ENCODE measurements at places on chromosomes 2 and 18.

GRCh38 chr2:70115646-70116442 is 28.6 kb downstream of the PCBP1 start:
- DNase-seq, result no peak

DNA sequence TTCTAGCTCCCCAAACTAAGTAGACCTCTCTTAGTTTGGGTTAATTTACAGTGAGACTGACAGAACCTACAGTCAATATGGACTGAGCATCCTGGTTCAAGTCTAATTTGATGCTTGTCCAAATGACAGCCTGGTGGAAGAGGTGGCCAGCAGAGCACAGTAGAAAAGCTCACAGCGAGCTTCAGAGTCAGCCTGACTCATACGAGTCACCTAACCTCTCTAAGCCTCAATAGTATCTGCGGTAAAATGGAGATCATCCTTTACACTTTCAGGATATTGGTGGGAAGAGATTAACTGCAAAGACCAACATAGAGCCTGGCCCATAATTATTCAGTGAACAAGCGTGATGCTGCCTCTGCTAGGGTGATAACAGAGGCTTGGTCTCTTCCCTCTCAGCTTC is 54.5 kb downstream of the DOCK10 start:
- no peak for DNase-seq

GRCh38 chr18:59769129-59769865 is 72.1 kb upstream of the CCBE1 start:
- DNase-seq, result no peak

GRCh38 chr2:149076863-149077412 is 38.4 kb downstream of the LYPD6B start:
- DNase-seq, result no peak

DNA sequence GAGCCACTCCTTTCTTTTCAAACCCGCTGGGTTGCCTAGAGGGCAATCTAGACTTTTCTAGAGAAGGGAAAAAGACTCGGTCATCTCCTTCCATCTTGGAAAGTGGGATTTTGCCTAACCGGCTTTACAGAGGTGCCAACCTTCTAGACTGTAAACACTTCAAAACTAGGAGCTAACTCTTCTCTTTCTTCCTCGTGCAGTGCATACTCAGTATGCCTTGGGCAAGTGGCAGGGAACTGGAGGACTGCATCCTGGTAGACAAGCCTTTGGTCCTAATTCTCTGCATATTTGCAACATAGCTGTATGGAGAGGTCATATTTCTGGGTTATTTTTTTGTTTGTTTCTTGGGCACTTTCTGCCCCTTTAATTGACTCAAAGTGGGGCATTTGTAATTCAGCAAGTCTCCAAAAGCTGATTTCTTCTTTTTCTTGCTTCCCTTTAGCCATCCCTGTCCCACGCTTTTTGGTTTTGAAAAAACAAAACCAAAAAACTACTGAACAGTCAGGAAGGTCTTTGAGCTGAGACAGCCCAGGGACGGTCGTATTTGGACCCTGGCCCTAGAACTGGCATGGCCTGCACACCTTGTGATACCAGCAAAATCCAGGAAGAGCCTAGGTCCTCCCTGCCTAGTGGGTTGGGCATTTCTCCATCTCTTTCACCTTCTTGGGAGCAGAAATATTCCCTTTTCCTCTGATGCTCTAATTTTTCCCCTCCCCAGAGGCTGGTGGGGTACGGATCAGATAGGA is 5.8 kb upstream of the GATA6 start:
- DNase-seq, result no peak

GRCh38 chr18:58452454-58453166 is 176.3 kb downstream of the ALPK2 start:
- DNase-seq, result no peak

GRCh38 chr2:58133395-58133794 is 86.8 kb downstream of the VRK2 start:
- no peak for DNase-seq

GRCh38 chr2:177796011-177796410 is 276.6 kb downstream of the PDE11A start:
- no peak for DNase-seq

DNA sequence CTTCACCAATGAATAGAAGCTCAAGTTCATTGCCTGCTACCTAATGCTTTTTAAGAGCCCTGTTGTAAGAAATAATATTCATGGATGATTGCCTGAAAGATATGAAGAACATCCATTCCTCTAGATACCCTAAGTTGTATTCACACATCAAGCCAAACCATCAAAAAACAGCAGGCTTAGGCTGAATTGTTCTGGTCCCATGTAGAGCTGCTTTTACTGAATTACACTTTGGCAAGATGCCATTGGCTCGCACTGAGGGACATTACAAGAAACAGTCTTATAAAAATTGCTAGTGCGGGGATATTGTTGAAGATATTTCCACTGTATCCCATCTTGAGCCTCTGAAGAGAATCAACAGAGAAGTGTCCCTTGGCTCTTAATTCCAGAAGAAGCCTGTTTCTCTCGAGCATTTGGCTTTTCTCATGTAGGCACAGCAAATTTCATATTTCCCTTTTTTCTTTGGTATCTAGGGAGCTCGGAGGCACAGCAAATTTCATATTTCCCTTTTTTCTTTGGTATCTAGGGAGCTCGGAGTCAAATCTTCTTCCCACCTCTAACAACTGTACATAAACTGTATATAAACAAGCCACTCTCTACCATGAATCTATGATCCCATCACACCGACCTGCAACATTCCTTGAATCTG is 107.5 kb downstream of the COLEC12 start:
- no peak for DNase-seq

GRCh38 chr2:186485576-186485870 is 537 bp upstream of the ZC3H15 start:
- no peak for DNase-seq

DNA sequence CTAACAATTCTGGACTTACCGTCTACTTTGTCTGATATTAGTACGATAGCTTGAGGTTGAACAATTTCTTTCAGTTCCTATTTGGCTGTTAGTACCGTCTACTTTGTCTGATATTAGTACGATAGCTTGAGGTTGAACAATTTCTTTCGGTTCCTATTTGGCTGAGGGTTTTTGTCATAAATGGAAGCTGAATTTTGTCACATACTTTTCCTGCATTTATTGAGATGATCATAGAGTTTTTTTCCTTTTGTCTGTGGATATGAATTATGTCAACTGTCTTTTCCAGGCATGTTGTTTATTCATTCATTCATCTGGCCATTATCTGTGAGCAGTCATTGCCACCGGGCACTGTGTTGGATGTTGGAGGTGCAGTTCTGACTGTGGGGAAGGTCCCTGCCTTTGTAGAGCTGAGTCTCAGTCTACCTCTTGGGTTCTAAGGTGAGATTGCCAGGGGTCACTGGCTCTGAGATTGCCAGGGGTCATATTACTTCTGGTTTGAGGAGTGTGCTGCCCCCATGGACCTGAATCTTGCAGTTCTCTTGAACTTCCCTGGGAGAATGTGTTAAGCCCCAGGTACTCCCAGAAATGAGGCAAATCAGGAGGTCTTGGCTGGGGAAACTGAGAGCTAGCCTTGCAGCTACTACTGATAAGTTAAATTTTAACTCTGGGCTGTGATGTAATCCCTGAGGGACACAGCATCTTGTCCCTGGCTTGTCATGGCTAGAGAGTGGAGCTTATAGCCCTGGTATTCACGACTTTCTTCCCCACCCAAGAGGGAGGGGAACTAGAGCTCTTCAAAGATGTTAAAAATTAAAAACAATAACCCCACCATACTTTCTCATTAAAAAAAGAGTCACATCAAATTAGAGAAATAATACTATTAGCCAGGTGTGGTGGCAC is 89.1 kb upstream of the MBOAT2 start:
- no peak for DNase-seq

DNA sequence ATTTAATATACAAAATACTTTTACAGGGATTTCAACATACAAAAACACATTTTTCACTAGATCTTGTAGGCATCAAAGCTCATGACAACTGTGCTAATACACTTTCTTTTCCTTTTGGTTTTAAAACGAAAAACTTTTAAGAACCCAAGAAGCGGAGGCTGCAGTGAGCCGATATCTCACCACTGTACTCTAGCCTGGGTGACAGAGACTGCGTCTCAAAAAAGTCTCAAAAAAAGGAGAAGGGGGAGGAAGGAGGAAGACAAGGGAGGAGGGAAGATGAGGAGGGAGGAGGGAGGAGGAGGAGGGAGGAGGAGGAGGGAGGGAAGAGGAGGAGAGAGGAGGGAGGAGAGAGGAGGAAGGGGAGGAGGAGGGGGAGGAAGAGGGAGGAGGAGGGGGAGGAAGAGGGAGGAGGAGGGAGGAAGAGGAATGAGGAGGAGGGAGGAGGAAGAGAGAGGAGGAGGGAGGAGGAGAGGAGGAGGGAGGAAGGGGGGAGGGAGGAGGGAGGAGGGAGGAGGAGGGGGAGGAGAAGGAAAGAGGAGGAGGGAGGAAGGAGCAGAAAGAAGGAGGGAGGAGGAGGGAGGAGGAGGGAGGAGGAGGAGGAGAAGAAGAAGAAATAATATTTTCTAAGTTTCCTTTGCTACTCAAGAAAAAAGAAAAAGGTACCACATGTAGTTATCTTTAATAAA is 13.8 kb downstream of the ROCK2 start:
- no peak for DNase-seq

GRCh38 chr2:46849721-46850556 is 65.7 kb downstream of the MCFD2 start:
- no peak for DNase-seq

- no peak for DNase-seq
Observed at GRCh38 chr2:241573741-241574140, 15.2 kb downstream of the BOK start.

GRCh38 chr2:211251016-211251415 is 694.6 kb downstream of the CPS1 start:
- no peak for DNase-seq

DNA sequence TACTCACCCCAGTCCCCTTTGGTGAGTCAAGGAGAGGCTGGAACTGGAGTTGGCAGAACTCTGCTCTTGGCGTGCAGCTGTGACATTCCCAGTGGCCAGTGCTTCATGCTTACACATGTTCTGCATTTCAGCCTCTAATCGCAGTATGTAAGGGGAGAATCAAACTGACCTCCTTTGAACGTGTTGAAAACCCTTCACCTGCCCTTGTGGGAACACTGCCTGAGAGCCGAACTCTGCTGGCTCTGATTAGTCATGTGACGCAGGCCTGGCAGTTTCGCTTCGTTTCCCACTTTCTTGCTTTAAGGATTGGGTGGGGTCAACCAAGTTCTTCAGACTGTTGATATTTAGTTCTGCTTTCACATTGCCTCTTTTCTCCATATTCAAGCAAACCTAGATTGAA is 173.8 kb upstream of the BCL2L11 start:
- DNase-seq, result no peak

GRCh38 chr18:59054496-59055287 is 85.0 kb upstream of the SEC11C start:
- DNase-seq, result no peak

- DNase-seq, result peak; percentile 45
Observed at GRCh38 chr2:161223139-161223732, 63.0 kb downstream of the TANK start.

GRCh38 chr18:50659091-50660003 is 99.5 kb downstream of the MAPK4 start:
- no peak for DNase-seq

DNA sequence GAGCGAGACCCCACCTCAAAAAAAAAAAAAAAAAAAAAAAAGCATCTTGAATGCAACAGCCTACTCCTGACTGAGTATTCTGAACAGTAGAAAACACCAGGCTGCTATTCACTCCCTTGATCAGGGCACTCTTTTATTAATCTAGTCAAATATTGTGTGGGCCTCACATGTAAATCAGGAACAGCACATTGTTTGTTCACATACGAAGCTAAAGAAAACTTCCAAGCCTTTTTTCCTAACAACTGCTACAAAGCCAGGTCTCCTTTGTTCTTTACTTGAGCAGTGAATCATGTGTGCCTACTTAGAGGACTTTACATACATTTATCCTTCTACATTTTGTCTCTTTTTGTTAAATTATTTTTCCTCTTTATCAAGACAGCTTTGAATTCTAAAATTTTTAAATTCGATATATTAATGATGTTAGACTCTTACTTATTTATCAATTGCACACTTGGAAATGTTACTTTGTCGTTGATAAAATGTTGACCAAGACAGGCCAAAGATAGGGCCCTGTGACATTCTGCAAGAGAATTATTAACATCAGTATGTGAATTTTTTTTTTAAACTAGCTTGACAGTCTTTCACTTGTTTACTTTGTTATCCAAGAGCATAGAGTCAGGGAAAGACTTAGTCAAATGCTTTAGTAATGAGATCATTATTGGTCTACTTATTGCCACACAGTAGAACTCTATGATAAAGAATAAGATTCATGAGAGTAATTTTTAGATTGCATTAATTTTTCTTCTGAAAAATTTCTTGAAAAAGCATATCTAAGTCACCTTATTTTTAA is 13.2 kb downstream of the SPATS2L start:
- no peak for DNase-seq

DNA sequence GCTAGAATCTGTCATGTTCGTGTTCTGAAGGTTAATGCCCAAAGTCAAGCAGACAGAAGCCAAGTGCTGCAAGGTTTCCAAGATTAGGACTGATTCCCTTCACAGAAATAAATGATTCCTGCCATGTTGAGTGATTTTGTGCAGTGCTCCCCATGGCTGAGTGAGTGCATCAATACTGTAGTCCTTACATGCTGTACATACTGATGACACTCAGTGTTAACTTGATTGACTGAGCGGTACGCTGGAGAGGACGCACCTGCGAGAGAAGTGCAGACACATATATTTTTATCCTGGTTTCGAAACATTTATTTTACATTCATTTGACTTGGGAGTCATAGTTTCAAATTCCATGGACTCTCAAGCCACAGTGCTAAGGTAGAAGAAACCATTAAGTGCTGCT is 92.0 kb downstream of the ASXL3 start:
- no peak for DNase-seq

GRCh38 chr2:46230115-46230571 is 67.1 kb upstream of the EPAS1 start:
- no peak for DNase-seq

DNA sequence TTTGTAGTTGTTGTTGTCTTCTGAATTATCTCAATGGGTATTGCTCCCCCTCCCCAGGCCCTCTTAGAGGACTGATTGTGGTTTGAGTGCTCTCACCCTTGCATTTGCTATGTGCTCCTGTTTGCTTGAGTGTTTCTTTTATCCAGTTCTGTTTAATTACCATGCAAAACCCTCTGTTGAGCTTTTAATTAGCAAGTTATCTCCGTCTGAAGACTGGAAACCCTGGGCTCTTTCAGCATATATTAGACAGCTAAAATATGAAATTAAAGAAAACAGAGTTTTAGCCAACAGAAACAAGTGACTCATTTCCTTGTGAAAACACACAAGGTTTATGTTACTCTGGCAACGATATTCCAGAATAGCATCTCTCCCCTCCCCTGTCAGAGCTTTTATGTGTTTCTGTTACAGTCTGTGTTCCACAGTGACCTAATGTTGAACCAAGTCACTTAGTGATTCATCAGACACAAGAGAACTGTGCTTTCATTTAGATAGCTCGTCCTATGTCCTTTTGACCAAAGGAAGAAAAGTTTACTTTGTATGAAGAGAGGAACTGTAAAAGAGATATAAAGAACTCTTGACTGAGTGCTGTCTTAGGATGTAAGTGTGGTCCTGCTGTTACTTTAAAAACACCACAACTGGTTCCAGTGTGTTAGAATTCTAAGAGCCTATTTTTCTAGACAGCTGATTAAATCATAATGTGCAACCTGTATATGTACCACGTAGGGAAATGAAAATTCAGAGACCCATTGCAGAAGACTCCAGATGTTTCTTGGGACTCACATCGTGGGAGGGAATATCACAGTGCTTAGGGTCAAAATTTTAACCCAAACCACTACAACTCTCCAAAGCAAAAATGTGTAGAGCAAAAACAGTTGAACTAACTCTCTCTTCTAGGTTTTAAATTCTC is 172.8 kb upstream of the RBMS1 start:
- peak; percentile 6 for DNase-seq

GRCh38 chr18:28158083-28158581 is 18.8 kb downstream of the CDH2 start:
- no peak for DNase-seq

All from central memory CD4-positive, alpha-beta T cell (primary cell).